Liver (tissue), 10 donors: ENCODE measurements at places on chromosomes 2 and 18. TPM values are rescaled to one million over a fixed set of nuclear protein-coding genes. Genes with fewer than 3 reads are reported as not detected.

LYPD1 gene
- 0.17 TPM for total RNA-seq

- no peak within 1 kb of the TSS for H3K27ac ChIP-seq
- no peak for DNase-seq
- H3K36me3 ChIP-seq, result no peaks in the 10 kb centered on the region
- no peaks in the 10 kb centered on the region for H3K27me3 ChIP-seq
Measured at GRCh38 chr2:174764280-174765255, at the start of gene CHRNA1. Gene CHRNA1 (minus strand): TSS chr2:174764472. CDS start chr2:174764394, 78 bp downstream.

SAG gene
- total RNA-seq, result not detected

ANKRD30B gene
- total RNA-seq, result not detected

UGT1A4 gene
- total RNA-seq, result 136 TPM

DNA sequence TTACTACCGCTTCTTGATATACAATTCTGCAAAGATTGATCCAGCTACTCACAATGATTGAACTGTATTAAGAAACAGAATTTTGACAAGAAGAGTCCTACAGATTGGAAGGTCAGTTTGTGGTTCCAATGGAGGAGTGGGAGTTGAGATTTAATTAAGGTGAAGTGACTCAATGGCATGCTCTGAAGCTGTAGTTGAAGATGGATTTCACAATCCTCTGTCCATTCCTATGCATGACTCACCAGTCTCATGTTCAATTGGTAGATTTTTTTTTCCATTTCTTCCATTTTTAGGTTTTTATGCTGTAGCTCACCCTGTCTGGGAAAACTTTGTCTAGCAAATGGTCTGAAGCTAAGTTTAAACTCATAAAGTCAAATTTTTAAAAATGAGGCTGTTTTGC, 83.3 kb downstream of the DPP4 start:
- H3K27ac ChIP-seq, result no peak overlapping the region
- H3K27me3 ChIP-seq, result no peaks in the 10 kb centered on the region
- H3K4me3 ChIP-seq, result no peak overlapping the region
- DNase-seq, result no peak
- H3K36me3 ChIP-seq, result no peaks in the 10 kb centered on the region

DNA sequence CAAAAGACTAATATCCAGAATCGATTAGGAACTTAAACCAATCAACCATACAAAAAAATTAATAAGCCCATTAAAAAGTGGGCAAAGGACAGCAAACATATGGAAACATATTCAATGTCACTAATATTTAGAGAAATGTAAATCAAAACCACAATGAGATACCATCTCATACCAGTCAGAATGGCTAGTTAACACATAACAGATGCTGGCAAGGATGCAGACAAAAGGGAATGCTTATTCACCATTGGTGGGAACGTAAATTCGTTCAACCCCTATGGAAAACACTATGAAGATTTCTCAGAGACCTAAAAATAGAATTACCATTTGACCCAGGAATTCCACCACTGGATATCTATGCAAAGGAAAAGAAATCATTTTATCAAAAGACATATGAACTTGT, 468.2 kb upstream of the ST6GAL2 start:
- DNase-seq, result no peak
- H3K4me1 ChIP-seq, result no peaks in the 10 kb centered on the region
- H3K27me3 ChIP-seq, result no peaks in the 10 kb centered on the region

DNA sequence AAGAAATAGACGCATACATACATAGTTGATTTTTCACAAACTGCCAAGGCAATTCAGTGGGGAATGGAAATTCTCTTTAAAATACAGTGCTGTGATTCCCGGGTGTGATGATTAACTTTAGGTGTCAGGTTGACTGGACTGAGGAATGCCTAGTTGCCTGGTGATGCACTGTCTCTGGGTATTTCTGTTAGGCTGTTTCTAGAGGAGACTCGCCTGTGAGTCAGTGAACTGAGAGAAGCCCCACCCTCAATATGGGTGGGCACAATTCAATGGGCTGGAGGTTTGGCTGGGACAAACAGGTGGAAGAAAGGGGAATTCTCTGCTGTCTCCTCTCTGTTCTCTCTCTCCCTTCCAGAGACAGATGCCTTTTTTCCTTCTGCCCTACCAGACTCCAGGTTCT, 187.6 kb downstream of the ARHGAP28 start:
- no peaks in the 10 kb centered on the region for H3K36me3 ChIP-seq
- DNase-seq, result no peak
- no peaks in the 10 kb centered on the region for H3K27me3 ChIP-seq
- H3K27ac ChIP-seq, result no peak overlapping the region
- H3K4me1 ChIP-seq, result no peaks in the 10 kb centered on the region
- no peak overlapping the region for H3K4me3 ChIP-seq

GRCh38 chr2:40418614-40419363, 33.1 kb downstream of the SLC8A1 start:
- H3K36me3 ChIP-seq, result no peaks in the 10 kb centered on the region
- H3K27ac ChIP-seq, result peak overlapping the region; percentile 7
- no peaks in the 10 kb centered on the region for H3K27me3 ChIP-seq
- no peak for DNase-seq

IL1R2 gene
- 28.2 TPM for total RNA-seq

DNA sequence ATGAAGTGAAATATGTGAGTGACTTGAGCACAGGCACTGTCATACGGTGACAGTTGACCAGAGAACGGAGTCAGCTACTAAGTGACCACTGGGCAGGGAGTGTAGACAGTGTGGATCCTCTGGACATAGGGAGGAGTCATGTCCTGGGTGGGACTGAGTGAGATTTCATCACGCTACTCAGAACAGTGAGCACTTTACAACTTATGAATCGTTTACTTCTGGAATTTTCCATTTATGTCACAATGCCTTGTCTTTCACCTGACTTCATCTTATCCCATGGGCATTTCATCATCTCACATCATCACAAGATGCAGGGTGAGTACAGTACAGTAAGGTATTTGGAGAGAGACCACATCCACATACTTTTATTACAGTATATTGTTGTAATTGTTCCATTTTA, 29.0 kb downstream of the PTPRM start:
- H3K4me3 ChIP-seq, result no peak overlapping the region
- H3K27me3 ChIP-seq, result no peaks in the 10 kb centered on the region
- no peaks in the 10 kb centered on the region for H3K36me3 ChIP-seq
- H3K4me1 ChIP-seq, result no peaks in the 10 kb centered on the region

HK2 gene
- total RNA-seq, result 1.3 TPM

DNA sequence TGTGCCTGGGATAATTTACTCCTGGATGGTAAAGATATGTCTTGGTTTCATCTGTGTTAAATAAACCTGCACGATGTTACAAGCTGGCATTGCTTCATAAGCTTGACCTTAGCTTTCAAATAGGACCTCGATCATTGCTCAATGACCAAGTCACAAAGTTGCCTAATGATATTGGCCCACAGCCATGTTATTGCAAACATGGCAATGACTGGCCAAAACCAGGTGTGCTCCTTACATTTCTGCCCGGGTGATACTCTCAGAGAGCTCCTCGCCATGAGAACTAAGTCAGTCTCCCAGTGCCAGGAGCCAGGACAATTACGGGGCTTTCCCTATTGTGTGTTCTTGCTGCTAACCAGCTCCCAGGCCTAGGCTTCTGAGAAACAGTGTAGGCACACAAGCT, 72.5 kb upstream of the CYP1B1 start:
- peak; percentile 48 for DNase-seq
- H3K27ac ChIP-seq, result peak overlapping the region; percentile 61
- no peaks in the 10 kb centered on the region for H3K27me3 ChIP-seq

GTF3C2 gene
- total RNA-seq, result 16.4 TPM

DNA sequence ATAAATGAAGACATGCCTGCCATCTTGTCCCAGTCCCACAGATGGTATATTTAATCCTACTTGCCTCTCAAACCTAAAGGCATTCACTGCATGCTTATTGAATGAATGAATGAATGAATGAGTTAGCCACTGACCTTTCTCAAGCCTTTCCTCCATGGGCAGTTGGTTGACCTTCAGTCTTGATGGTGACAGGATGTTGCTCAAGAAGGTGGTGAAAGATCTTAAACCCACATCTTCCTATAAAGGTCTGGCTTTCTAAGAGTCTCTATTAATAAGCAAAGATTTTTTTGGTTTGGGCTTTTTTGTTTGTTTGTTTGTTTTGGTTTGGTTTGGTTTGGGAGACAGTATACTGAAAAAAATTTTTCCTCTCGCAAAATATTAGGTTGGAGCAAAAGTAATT, 41.7 kb downstream of the KIAA2012 start:
- no peak overlapping the region for H3K4me3 ChIP-seq
- DNase-seq, result no peak
- no peak overlapping the region for H3K27ac ChIP-seq
- H3K36me3 ChIP-seq, result no peaks in the 10 kb centered on the region
- peaks cover 18% of the 10 kb centered on the region for H3K4me1 ChIP-seq

RNF125 gene
- 3.3 TPM for total RNA-seq

AMER3 gene
- total RNA-seq, result not detected

GRCh38 chr2:132424526-132425121, 8.0 kb downstream of the GPR39 start:
- DNase-seq, result no peak
- no peak overlapping the region for H3K4me3 ChIP-seq
- no peaks in the 10 kb centered on the region for H3K27me3 ChIP-seq
- H3K27ac ChIP-seq, result peak overlapping the region; percentile 66
- H3K36me3 ChIP-seq, result no peaks in the 10 kb centered on the region
- peaks cover 45% of the 10 kb centered on the region for H3K4me1 ChIP-seq

GRCh38 chr2:101113441-101114267, 37.5 kb downstream of the TBC1D8 start:
- H3K4me1 ChIP-seq, result peaks cover 33% of the 10 kb centered on the region
- no peaks in the 10 kb centered on the region for H3K27me3 ChIP-seq
- no peaks in the 10 kb centered on the region for H3K36me3 ChIP-seq
- no peak overlapping the region for H3K4me3 ChIP-seq

GRCh38 chr2:24238158-24238557, 63.3 kb downstream of the FAM228A start:
- H3K36me3 ChIP-seq, result peaks cover 3% of the 10 kb centered on the region
- DNase-seq, result no peak
- H3K4me3 ChIP-seq, result no peak overlapping the region
- no peaks in the 10 kb centered on the region for H3K27me3 ChIP-seq
- no peak overlapping the region for H3K27ac ChIP-seq
- no peaks in the 10 kb centered on the region for H3K4me1 ChIP-seq

- no peak overlapping the region for H3K4me3 ChIP-seq
- H3K36me3 ChIP-seq, result no peaks in the 10 kb centered on the region
- no peaks in the 10 kb centered on the region for H3K27me3 ChIP-seq
- peaks cover 3% of the 10 kb centered on the region for H3K4me1 ChIP-seq
Measured at GRCh38 chr2:42028571-42029148, 19.2 kb upstream of the PKDCC start.

- no peak overlapping the region for H3K4me3 ChIP-seq
- no peaks in the 10 kb centered on the region for H3K27me3 ChIP-seq
- DNase-seq, result no peak
Measured at GRCh38 chr18:73986711-73987110, 160.9 kb downstream of the FBXO15 start.

- no peak for DNase-seq
- no peaks in the 10 kb centered on the region for H3K4me1 ChIP-seq
- H3K36me3 ChIP-seq, result no peaks in the 10 kb centered on the region
- H3K27ac ChIP-seq, result no peak overlapping the region
- no peaks in the 10 kb centered on the region for H3K27me3 ChIP-seq
Measured at GRCh38 chr18:61496374-61496773, 163.1 kb downstream of the CDH20 start.

CYP27A1 gene
- total RNA-seq, result 354 TPM

- no peak for DNase-seq
- no peak overlapping the region for H3K27ac ChIP-seq
- no peaks in the 10 kb centered on the region for H3K36me3 ChIP-seq
- H3K4me3 ChIP-seq, result no peak overlapping the region
- peaks cover 2% of the 10 kb centered on the region for H3K27me3 ChIP-seq
Measured at GRCh38 chr2:70684846-70685622, 83.0 kb downstream of the ADD2 start.

TMEM182 gene
- 12.5 TPM for total RNA-seq

DNA sequence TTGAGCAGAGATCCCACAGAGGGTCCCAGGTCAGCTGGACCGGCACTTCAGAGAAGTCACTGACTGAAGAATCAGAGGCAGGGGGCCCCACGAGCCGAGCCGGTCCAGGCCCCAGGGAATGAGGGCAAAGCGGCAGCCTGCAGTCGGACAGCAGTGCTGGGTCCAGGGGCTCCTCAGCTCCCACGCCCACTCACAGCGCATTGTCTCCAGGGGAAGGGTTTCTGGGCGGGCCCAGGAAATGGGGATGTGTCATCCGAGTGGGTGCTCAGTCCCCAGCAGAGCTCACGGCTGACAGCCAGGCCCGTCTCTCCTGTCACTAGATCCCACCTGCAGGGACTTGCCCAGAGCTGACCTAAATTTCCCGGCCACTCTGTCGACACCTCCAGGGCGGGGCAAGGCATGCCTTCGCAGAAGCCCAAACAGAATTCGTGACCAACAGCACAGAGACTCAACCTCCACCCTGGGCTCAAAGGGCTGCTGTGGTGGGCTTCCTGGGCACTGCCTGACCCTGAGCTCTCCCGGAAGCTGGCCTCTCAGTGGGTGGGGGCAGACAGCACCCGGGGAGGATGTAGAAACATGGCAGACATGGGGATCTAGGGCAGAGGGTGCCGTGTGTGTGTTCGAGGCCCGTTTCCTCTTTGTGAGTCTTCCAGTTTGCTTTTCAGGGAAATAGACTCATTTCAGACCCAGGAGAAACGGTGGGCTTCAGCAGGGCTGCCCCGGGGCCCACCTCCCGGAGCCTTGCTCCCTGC, 42.1 kb upstream of the TAF1B start:
- no peaks in the 10 kb centered on the region for H3K27me3 ChIP-seq
- no peak for DNase-seq
- H3K4me3 ChIP-seq, result no peak overlapping the region
- no peaks in the 10 kb centered on the region for H3K36me3 ChIP-seq

GRCh38 chr2:62794791-62795190, 89.3 kb downstream of the EHBP1 start:
- DNase-seq, result no peak
- H3K27ac ChIP-seq, result no peak overlapping the region
- H3K4me3 ChIP-seq, result no peak overlapping the region
- peaks cover 19% of the 10 kb centered on the region for H3K4me1 ChIP-seq
- H3K36me3 ChIP-seq, result no peaks in the 10 kb centered on the region

GRCh38 chr2:204681412-204681811, 136.1 kb downstream of the PARD3B start:
- H3K4me3 ChIP-seq, result no peak overlapping the region
- H3K27ac ChIP-seq, result no peak overlapping the region
- no peaks in the 10 kb centered on the region for H3K27me3 ChIP-seq
- H3K4me1 ChIP-seq, result no peaks in the 10 kb centered on the region
- no peaks in the 10 kb centered on the region for H3K36me3 ChIP-seq
- no peak for DNase-seq

GALNT13 gene
- total RNA-seq, result not detected

- no peak for DNase-seq
- no peak overlapping the region for H3K4me3 ChIP-seq
- no peaks in the 10 kb centered on the region for H3K36me3 ChIP-seq
Measured at GRCh38 chr2:218194880-218195279, 22.1 kb upstream of the ARPC2 start.
